Lung microvascular endothelial cell (primary cell): ENCODE measurements at places on chromosomes 1 and 21. TPM values are rescaled to one million over a fixed set of nuclear protein-coding genes. Genes with fewer than 3 reads are reported as not detected.

DNA sequence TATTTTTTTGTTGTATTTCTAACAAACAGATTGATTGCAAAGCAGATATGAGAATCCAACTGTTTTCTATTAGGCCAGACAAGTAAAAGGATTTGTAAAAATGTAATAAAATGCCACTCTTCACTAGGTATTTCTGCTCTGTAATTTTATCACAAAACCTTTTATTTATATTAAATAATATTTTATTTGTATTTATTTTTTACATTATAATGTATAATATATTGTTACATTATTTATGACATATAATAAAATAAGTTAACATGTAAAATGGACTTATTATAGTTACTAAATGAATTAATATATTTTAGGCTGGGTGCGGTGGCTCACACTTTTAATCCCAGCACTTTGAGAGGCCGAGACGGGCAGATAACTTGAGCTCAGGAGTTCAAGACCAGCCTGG is 12.7 kb upstream of the TNNI1 start:
- DNase-seq = no peak

DNA sequence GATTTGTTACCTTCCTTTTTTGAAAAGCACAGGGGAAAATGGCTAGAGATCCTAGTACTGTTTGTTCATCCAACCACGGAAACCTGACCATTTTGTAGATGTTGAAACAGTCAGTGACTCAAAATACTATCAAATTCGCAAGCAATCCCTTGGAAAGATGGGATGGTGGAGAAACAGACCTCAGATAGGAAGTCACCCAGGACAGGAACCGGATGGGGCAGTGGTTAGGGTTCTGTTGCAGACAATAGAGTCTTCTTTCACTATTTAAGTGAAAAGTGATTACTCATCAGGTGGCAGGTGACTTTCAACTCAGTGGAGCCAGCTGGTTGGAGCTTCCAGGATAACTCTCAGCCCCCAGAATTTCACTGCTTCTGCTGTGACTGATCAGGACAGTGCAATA is 17.0 kb downstream of the LHX4 start:
- no peak for DNase-seq

IFI44 gene
- total RNA-seq = 3.2 and 15.0 TPM in 2 replicates

DNA sequence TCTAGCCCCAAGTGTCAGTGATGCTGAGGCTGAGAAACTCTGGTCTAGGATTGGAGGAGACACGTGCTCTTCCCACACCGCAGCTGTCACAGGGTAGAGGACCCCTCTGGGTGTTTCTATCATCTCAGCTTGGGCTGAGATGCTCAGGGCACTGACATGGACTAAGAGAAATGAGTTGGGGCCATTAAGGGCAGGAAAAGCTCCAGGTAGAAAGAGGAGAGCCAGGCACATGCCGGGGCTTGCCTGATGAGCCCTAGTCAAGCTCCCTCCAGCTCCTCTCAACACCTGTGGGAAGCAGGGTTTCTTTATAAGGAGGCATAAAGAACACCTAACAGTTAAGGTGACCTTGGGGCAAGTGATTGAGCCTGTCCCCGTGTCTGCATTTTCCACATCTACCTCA is 17.3 kb downstream of the ABCA4 start:
- no peak for DNase-seq

FAM110D gene
- total RNA-seq = 4.8 and 6.0 TPM in 2 replicates

COL9A2 gene
- total RNA-seq = 0.22 and 0.79 TPM in 2 replicates

GRCh38 chr1:62138029-62138428 is 56.6 kb upstream of the L1TD1 start:
- no peak for DNase-seq

DNA sequence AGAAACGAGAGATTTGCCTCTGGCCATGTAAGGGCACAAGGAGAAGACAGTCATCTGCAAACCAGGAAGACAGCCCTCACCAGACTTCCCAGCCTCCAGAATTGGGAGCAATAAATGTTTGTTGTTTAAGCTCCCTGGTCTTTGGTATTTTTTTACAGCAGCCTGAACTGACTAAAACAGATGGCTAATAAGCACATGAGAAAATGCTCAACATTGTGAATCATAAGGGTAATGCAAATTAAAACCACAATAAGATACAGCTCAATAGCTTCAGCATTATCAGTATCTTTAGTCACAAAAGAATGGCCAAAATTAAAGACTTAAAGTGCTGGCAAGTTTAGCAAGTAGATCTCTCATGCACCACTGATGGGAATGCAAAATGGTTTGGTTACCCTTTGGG is 11.7 kb downstream of the UBE2G2 start:
- DNase-seq = no peak

DNA sequence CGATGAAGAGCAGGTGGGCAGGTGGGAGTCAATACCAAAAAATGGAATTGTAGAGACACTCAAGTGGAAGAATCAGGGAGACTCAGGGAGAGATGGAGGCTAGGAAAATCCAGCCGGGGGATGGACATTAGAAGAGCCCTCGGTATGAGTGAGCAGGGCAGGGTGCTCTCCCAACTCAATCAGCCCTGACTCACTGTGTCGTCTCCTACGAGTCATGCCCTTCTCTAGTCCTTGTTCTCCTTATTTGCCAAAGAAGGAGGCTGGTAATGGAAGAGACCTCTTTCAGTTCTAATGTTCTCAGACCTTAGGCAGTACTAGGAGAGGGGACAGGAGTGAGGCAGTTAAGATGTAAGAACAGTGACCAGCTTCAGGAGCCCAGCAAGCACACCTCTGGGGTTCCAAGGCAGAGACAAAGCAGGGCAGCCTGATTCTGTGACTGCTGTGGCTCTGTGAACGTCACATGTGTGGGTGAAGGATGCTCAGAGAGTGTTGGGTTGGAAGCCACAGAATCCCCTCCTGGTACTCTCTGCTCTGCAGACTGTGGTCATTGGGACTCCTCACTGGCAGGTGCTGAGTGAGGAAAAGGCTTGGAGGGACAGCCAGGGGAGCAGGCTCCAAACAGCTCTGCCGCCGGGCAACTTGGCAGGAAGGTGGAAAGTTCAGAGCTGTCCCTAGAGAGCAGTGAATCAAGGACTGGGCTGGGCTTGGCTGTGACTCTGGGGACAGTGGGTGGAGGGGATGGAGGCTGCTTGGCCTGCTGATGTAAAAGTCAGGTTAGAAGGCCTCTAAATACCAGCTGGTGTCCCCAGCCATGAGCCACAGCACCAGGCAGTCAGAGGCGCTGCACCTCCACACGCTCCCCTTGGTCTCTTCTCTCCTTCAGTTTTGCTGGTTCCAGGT is 11.1 kb upstream of the GJA5 start:
- DNase-seq = no peak

MTARC1 gene
- total RNA-seq = 0.99 and 2.2 TPM in 2 replicates

OR1C1 gene
- not detected in 2 replicates for total RNA-seq

DNA sequence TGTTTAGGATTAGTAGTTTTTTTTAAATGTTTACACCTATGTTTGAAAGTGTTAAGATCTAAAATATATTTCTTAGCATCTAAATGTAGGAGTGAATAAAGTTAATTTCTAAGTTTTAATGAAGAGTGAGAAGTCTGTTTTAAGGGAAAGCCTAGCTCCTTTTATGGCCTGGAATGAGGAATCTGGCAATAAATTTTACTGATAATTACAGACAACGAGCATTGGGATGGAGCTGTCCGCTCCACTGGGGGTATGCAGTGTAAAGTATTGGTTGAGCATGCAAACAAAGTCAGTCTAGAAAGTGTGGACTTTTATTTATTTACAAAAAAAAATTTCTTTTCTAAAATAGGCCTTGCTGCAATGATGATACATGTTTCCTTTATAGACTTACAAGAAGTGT is 19.0 kb downstream of the CLIC6 start:
- no peak for DNase-seq

KCNJ9 gene
- not detected in 2 replicates for total RNA-seq

GRCh38 chr21:42433946-42434551 is 30.3 kb downstream of the UBASH3A start:
- DNase-seq = no peak

MPC2 gene
- total RNA-seq = 19.0 and 19.6 TPM in 2 replicates

LORICRIN gene
- total RNA-seq = not detected in 2 replicates

DNA sequence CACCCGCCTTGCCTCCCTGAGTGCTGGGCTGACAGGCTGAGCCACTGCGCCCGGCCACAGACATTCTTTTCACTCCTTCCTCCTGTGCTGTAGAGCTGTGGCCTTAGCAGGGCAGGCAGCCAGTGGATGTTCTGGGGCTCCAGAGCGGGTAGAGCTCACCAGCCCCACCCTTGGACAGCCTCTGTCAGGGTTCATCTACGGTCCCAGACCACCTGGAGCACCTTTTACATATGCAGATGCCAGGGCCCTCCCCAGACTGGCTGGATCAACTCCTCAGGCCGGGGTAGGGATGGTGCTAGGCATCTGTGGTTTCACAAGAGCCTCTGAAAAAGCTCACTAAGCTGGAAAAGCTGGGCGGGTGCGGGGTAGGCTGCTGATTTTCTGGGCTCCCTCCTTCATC is 4.6 kb downstream of the ATP13A2 start:
- DNase-seq = no peak

DNA sequence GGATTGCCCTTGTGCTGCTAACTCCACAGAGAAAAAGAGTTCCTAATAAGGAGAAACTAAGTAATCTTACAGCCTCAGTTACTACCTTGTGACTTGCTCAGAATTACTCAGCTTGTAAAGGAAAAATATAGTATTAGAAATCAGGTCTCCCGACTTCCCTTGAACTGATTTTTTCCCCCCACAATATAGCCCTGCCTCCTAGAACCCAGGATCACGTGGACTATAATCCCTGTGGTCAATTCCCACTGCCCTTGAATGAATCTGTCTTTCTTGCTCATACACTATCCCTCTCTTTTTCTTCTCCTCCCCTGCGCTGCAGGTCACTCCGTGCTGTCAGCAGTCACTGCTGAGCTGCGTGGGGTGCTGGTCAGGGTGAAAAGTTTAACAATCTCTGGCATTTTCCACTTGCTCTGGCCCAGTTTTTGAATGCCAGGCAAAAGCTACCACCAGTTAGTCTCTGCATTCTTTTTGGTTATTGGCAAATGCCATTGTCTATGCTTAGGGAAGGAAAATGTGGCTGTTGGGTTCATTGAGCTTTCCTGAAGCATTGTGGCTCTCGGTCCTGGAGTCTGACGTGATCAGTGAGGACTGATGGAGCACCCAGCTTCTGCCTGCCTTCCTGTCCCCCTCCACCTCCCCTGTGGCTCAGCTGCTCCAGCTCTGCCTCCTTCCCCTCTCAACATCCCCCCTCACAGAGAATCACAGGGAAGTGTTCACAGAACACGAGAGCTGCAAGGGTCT is 1.9 kb upstream of the MYOC start:
- DNase-seq = no peak

DNA sequence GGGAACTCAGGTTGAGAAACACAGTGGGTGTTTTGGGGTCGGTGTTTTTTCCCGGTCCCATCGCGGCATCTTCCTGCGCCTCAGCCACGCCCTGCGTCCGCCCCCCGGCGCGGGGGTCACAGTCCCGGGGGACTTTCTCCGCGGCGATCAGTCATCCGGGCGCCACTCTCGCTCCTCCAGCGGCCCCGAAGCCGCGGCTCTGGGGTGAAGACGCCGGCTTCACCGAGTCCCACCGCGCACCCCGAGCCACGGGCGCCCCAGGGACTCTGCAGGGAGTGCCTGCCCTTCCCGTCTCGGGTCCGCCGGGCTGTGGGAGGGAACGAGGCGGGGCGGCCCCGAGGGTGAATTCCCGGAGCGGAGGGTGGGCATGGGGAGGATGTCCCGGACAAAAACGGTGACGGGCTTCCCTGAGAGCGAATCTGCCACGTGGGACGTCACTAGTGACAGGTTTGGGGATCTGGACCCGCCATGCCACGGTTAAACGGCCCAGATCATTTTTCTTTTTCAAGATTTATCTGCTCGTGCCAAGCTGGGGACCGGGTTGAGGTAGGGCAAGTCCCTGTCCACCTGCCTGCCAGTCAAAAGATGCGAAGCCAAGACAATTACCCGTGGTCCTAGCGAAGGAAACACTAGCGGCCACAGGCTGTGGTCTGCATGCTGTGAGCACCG is 717 bp upstream of the BATF3 start:
- DNase-seq = peak; percentile 22

MSH4 gene
- 0.22 and 0.40 TPM in 2 replicates for total RNA-seq

- DNase-seq = peak; percentile 66
Observed at GRCh38 chr1:192512426-192513162, 63.0 kb upstream of the RGS1 start.

ITLN2 gene
- not detected in 2 replicates for total RNA-seq

CCDC181 gene
- total RNA-seq = not detected in 2 replicates

ST6GALNAC3 gene
- 40.5 and 41.5 TPM in 2 replicates for total RNA-seq

DNA sequence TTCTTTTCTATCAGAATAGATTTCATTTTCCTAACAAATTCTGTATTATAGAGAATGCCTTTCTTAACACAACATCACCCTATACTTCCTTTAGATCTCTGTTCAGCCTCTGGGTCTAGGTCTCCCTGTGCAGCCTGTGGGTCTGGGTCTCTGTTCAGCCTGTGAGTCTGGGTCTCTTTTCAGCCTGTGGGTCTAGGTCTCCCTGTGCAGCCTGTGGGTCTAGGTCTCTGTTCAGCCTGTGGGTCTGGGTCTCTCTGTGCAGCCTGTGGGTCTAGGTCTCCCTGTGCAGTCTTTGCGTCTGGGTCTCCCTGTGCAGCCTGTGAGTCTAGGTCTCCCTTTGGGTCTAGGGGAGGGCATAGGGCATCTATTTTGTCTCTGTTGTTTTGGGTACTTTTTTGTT is 59.6 kb upstream of the DIP2A start:
- no peak for DNase-seq
